Gastrocnemius medialis (tissue), 4 donors: ENCODE measurements at places on chromosomes 2 and 18.

- DNase-seq = no peak
- no peaks in the 10 kb centered on the region for H3K36me3 ChIP-seq
- H3K27ac ChIP-seq = peak overlapping the region; percentile 74
- H3K4me3 ChIP-seq = peak overlapping the region; percentile 50
These were observed 38.0 kb downstream of the TSHZ1 start for GRCh38 chr18:75248426-75249174.

DNA sequence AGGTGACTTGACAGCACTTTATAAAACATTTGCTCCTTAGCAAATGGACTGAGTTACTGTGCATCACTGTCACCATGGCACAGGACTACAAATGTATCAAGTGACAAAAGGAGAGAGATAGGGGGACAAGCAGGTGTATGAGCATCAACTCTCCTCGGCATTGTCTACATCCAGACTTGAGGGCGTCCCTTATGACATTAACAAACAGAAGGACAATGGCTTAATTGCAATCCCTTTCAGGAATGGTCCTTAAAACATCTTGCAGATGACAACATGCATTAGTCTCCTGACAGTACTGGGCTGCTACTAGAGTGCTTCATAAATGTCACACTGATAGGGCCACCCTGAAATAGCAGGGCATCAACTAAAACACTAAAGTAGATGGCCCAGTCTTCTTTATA lies 198.8 kb downstream of the PDE1A start:
- H3K27ac ChIP-seq = no peak overlapping the region
- DNase-seq = no peak
- no peak overlapping the region for H3K4me3 ChIP-seq
- H3K36me3 ChIP-seq = no peaks in the 10 kb centered on the region

- H3K4me3 ChIP-seq = no peak overlapping the region
- H3K27ac ChIP-seq = no peak overlapping the region
- H3K27me3 ChIP-seq = no peaks in the 10 kb centered on the region
- no peaks in the 10 kb centered on the region for H3K4me1 ChIP-seq
- H3K36me3 ChIP-seq = no peaks in the 10 kb centered on the region
These were observed 74.0 kb downstream of the CMPK2 start for GRCh38 chr2:6791682-6792081.

DNA sequence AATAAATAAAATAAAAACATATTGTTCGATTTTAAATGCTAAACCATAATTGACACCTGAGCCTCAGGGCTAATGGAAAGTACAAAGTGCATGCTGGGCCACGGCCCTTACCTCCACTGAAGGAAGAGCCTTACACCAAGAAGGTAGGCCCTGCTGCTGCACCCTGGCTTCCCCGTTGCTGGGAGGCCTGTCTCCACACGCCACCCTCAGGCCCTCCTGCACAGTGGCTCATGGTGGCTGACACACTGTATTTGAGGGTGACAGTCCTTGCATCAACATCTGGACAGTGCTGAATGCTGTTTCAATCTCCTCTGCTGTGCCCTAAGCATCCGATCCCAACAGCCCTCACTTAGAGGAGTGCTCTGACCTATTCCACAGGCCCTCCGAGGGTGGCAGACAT lies 39.3 kb upstream of the EDAR start:
- peaks cover 7% of the 10 kb centered on the region for H3K4me1 ChIP-seq
- H3K36me3 ChIP-seq = no peaks in the 10 kb centered on the region

GRCh38 chr18:77650799-77651385 lies 401.2 kb downstream of the GALR1 start:
- no peaks in the 10 kb centered on the region for H3K36me3 ChIP-seq
- H3K27ac ChIP-seq = no peak overlapping the region
- peak; percentile 34 for DNase-seq

DNA sequence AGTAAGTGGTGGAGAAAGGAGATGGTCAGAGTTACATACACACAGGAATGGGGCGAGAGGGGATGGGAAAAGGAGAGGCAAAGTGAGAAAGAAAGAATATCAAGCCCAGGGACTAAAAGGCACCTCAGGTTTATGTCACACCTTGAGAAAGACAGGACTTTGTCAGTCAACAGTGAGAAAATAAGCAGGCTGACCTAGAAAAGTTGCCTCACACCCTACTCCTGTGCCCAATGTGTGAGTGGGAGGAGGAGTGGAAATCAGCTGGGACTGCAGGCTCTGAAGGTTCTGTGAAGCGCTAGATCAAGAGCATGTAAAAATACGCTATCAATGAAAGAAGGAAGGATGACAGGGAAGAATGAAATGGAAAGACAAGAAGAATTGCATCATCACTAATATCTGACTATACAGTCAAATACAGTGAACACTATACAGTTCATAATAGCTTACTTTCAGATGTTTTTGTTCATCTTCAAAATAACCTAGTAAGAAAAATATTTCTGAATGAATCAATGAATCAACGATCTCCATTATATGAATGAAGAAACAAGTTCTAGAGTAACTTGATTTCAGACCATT lies 10.7 kb downstream of the VPS54 start:
- no peaks in the 10 kb centered on the region for H3K27me3 ChIP-seq
- no peak overlapping the region for H3K4me3 ChIP-seq
- H3K36me3 ChIP-seq = no peaks in the 10 kb centered on the region
- DNase-seq = no peak
- peaks cover 16% of the 10 kb centered on the region for H3K4me1 ChIP-seq

DNA sequence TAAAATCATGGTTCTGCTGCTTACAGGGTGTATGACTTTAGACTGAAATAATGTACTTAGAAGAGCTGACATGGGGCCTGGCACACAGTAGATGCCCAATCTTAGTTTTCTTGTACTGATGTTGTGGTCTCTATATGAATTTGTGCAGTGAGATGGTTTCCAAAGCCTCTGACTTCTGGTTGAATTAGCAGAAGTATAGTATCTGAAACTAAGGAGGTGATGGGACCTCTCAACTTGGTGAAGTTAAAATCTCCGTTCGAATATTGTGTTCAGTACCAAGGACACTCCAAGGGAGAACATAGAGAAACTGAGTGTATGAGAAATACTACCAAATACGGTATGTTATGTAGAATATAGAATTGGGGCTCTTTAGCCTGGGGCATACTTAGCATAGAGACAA lies 120.9 kb downstream of the ANTXR1 start:
- H3K27ac ChIP-seq = no peak overlapping the region
- H3K27me3 ChIP-seq = no peaks in the 10 kb centered on the region
- H3K4me1 ChIP-seq = peaks cover 12% of the 10 kb centered on the region
- H3K36me3 ChIP-seq = no peaks in the 10 kb centered on the region
- DNase-seq = no peak

DNA sequence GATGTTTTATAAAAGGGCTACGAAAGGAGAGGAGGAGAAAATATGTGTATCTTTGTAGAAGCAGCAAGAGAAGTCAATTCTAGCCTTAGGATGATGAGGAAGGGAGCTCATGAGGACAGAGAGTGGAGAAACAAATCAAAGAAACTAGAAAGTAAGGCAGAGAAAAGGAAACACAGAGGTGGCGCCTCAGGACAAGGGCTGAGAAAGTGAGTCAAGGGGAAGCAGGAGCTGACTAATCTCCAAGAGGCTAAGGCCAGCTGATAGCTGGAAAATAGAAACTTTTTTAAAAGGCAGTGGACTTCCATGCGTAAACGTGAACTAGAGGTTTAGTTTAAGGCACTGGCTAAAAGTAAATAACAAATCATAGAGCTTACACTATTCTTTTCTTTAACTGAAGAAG lies 173.3 kb downstream of the ANKRD44 start:
- no peaks in the 10 kb centered on the region for H3K36me3 ChIP-seq
- no peak for DNase-seq
- H3K27ac ChIP-seq = no peak overlapping the region
- H3K4me1 ChIP-seq = no peaks in the 10 kb centered on the region

DNA sequence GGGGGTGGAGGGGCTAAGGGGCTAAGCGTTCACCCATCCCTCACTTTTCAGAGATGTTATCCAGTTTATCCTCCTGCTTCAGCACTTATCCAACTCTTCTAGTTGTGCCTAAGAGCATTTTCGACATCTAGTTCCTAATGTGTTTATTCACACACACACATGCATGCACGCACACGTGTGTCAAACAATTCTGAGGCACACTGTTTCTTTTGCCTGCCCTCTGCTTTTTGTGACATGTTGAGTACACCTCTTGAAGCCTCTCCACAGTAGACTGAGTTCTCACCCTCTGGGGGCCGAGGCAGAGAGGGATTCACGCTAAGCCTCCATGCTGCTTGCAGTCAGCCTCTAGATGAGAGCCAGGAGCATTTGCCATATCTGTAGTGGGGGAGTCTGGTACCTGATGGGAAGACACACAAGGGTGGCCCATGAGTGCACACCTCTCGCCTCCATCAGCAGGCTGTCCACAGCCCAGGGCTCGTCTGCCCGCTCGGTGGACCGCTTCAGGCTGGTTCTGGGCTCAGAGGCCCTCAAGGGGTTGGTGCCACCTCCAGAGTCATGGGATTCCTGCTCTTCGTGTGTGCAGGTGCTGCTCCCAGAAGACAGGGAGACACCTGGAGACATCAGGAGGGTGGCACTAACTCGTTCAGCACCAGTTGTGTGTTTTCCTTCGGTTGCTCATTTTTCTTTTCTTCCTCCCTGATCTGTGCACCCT lies 11.9 kb downstream of the TWIST2 start:
- no peak for DNase-seq
- peaks cover 23% of the 10 kb centered on the region for H3K27me3 ChIP-seq
- H3K36me3 ChIP-seq = no peaks in the 10 kb centered on the region
- H3K27ac ChIP-seq = no peak overlapping the region
- H3K4me3 ChIP-seq = no peak overlapping the region
- H3K4me1 ChIP-seq = peaks cover 4% of the 10 kb centered on the region

DNA sequence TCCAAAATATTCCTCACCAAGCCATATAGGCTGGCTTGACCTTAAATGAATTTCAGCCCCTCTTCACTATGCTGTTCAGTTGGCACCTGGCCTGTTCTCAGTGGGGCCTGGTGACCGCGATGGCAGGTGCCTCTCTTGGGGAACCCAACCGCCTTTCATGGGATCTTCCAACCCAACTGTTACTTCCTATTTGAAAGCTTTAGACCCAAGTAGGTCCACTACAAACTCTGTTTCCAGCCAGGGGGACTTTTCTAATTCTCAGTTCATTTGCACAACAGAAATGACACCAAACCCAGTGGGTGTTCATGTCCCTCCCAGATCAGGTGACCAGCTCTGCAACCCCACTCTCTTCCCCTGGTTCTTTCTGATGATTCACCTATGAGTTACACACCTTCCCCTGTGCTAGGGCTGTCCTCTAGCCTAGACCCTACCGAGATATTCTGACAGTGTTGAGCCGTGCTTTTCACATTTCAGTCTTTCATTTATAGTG lies 35.6 kb upstream of the NDUFV2 start:
- no peak overlapping the region for H3K27ac ChIP-seq
- no peaks in the 10 kb centered on the region for H3K27me3 ChIP-seq
- H3K36me3 ChIP-seq = no peaks in the 10 kb centered on the region
- no peak overlapping the region for H3K4me3 ChIP-seq
- no peaks in the 10 kb centered on the region for H3K4me1 ChIP-seq
- DNase-seq = no peak

GRCh38 chr18:62420151-62420512 lies 95.0 kb downstream of the TNFRSF11A start:
- DNase-seq = no peak
- H3K4me3 ChIP-seq = no peak overlapping the region
- H3K4me1 ChIP-seq = peaks cover 12% of the 10 kb centered on the region
- H3K27ac ChIP-seq = peak overlapping the region; percentile 45
- no peaks in the 10 kb centered on the region for H3K36me3 ChIP-seq

DNA sequence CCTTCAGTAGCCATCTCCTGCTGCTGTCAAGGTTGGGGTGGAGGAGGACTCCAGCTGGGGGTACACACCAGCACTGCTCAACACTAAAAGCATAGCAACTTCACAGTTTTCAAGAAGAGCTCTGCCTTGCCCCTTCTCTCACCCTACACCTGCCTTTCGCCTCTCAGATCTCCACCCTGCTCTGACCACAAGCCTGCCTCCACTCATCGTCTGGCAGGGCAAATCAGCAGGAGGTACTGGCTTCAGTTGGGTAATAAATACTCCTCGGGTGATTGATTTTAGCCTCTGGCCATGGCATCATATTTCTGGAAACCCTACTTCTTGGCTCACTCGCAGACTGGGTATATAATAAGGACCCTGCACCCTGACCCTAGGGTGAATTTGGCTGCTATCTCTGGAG lies 3.1 kb upstream of the PRKAG3 start:
- no peak overlapping the region for H3K4me3 ChIP-seq
- H3K27ac ChIP-seq = peak overlapping the region; percentile 95
- no peak for DNase-seq
- peaks cover 53% of the 10 kb centered on the region for H3K4me1 ChIP-seq
- no peaks in the 10 kb centered on the region for H3K27me3 ChIP-seq

DNA sequence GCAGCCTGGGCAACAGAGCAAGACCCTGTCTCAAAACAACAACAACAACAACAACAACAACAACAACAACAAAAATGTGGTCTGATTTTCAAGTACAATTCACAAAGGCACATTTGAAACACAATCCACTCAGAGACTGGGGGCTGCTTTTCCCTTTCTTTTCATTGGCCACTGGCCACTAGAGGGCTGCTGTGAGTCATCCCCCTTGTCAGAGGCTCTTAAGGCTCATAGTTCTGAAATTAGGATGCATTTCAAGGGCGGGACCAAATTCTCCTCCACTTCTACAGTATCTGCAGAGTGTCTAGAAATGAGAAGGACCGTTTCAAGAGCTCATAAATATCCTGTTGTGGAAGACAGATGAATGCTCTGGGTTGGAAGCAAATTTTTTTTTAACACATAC lies 285.4 kb downstream of the NRXN1 start:
- H3K4me3 ChIP-seq = no peak overlapping the region
- no peaks in the 10 kb centered on the region for H3K36me3 ChIP-seq
- H3K4me1 ChIP-seq = no peaks in the 10 kb centered on the region

DNA sequence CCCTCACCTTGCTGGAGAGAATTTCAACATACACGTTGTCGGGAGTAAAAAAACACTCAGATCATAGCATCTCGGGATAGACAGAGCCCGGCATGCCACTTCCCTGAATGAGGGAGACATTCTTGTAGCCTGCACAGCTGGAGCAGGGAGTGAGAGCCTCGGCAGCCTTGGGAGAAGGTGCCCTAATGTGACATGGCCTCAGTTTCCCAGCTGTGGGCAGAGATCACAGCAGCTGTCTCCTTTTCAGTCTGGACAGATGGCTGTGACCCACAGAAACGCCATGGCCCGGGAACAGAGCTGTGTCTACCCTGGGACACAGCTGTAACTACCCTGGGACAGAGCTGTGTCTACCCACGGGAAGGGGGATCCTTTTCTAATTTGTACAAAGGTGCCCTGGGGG lies 55.9 kb downstream of the HS1BP3 start:
- H3K27me3 ChIP-seq = no peaks in the 10 kb centered on the region
- H3K27ac ChIP-seq = peak overlapping the region; percentile 78
- H3K4me3 ChIP-seq = no peak overlapping the region
